ENCODE measurements at places on chromosomes 3 and 15.

- no peak for DNase-seq
Measured at GRCh38 chr15:67416891-67417290, 104.0 kb upstream of the C15orf61 start.

DNA sequence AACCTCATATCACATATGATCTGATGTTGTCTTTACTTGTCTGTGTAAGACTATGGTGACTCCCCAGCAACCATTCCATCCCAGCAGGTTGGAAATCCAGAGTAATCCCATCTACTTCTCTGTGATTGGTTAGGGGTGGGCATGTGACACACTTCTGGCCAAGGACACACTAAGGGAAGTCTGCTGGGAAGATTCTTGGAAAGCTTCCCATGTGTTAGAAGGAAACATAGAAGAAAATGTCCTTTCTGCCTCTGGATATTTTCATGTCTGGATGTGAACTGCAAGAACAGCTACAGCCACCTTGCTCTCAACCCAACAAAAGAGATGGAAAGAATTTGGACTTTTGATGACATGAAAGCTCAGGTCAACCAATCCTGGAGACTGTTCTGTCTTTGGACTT lies 2.6 kb upstream of the UBE2Q2 start:
- DNase-seq: no peak

GRCh38 chr3:155079746-155080487 lies at the start of gene MME:
Gene MME (plus strand): TSS chr3:155080319. CDS start chr3:155084168, 3,849 bp downstream.
- no peak for DNase-seq

DNA sequence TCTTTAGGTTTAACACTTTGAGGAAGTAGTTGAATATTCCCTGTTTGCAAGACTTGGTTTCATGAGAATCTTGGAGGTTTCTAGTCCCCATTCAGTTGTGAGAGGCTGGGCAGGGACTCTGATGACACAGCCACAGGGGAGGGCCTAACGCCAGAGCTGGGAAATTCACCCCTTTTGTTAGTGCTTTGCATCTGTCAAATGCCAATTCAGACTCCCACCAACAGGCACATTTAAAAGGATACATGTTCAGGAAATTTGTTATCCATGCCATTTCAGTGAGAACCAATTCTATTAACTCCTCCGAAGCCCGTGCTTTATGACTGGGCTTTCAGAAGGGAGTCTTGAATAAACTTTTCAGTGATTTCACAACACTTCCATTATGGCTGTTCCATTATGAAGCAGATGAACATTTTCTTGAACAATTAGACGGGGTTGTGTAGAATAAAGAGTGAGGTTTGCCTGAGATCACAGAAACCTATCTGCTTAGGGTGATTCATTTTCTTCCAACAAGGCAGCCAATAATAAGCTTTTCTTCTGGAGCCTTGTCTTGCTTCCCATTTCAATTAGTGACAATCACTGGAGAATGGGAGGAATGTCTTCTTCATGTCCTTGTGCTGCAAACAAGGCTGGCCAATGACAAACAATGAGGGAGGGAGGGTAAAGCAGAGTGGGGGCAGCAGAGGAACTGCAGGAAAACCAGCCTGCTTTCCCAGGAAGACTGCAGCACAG lies 90.6 kb downstream of the SOX14 start:
- no peak for DNase-seq

GRCh38 chr3:171348121-171348520 lies 112.1 kb downstream of the TNIK start:
- DNase-seq: no peak

- DNase-seq: no peak
Measured at GRCh38 chr15:51283026-51283425, 55.4 kb downstream of the CYP19A1 start.

- DNase-seq: no peak
Measured at GRCh38 chr15:63405683-63406390, 24.2 kb upstream of the CA12 start.

GRCh38 chr3:188782613-188783124 lies 389.1 kb upstream of the TPRG1 start:
- DNase-seq: no peak

DNA sequence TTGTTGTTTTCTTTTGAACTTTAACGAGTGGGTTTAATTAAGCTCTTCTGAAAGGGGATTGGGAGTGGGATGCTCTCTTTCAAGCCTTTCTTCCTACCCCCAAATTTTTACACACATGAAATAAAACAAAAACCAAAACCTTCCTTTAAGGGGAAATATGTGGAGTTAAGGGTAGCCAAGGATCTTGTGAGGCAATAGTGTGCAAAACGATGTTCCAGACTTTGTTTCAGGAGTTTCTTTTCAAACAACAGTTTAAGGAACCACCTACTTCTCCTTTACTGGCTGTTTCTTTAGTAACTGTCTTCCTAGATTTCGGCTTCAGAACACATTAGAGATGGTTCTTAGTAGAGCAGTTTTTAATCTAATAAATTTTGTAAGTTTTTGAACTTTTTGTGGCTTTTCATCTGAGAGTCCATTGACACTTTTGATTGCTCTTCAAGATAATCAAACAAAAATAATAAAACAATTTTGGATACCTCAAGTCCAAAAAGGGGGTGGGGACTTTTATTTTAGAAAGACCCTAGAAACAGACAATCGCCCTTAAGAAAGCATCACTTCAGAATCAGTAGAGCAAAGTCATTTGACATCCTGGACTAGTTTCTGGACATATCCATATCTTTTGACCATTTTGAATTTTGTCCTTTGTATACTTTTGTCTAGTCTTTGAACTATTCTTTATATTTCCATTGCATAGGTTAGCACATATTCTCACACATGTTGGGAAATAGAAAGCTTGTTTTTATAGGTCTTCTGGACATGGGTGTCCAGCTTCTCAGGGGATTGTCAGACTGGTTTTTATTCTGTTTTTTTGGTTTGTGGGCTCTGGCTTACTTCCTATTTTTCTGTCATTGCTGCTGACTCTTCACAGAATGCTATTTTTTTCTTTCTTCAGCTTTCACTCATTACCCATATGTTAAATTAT lies 6.0 kb downstream of the DIPK2A start:
- no peak for DNase-seq

DNA sequence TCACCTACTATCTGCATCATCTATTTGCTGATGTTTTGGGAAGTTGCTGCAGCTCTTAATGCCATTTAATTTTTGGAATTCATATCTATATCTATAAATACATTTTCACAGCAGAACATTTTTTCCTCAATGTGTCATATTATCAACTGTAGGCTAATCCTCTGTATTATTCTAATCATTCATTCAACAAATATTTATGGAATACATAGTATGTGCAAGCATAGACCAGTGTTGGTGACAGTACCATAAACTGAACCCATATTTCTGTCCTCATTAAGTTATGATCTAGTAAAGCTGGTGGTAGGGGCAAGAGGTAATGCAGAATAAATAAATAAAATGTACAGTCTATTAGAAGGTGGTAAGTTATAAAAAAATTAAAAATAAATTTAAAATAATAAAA lies 585.3 kb upstream of the BCHE start:
- no peak for DNase-seq
